ENCODE measurements at places on chromosomes 2 and 18.

- no peak for DNase-seq
These were observed 417.6 kb downstream of the LRRTM4 start for GRCh38 chr2:77104554-77104953.

GRCh38 chr2:226552571-226553285 lies 246.9 kb downstream of the IRS1 start:
- DNase-seq, result no peak

- no peak for DNase-seq
These were observed 543 bp upstream of the MARCHF4 start for GRCh38 chr2:216372761-216373291.

DNA sequence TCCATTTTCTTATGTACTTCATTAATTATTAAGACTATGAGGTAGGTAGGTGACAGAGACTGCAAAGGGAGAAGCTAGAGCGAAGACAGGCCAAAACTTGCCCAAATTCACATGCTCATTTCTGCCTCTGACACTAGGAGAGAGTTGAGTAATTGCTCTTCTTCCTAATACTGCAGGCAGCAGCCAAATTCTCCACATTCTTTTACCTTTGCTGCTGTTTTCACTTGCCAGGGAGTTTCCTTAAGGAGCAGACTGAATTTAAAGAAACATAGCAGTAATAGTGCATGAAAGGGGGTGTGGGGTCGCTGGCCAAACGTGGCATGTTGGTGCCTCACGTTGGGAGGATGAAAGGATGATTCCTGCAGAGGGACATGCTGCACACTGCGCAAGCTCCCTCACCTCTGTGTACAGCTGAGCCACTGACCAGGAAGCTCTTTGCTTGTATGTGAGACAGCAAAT lies 12.3 kb downstream of the CRIM1 start:
- DNase-seq, result no peak

- no peak for DNase-seq
These were observed 18.3 kb downstream of the FHL2 start for GRCh38 chr2:105380432-105381100.

DNA sequence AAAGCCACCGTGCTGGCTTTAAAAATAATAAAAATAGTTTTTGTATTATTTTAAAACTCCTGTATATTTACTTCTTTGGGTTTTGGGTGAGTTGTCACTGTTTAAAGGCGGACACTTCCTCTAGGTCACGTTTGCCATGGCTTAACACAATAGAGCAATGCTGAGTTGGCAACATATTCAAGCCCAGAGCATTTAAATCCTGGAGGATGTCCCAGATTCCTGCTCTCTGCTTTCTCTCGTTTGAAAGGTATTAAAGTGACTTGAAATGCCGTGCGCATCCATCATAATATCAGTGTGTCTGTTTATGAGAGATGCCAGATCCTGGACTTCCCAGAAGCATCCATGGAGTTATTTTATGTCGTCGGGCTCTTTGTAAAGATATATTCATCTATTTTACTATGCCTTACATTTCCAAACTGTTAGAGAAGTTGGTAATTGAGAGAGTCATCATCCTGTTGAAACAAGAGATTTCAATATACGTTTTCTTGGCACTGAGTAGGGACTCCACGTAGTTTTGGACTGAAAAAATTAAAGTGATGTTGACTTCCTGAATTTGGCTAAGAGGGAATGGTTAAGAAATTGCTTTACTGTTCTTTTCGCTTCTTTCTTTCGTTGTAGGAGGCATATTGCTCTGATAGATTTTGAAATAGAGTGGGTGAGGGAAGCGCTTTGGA lies 150.6 kb downstream of the ZNF236 start:
- no peak for DNase-seq

GRCh38 chr18:62280058-62280457 lies 45.1 kb upstream of the TNFRSF11A start:
- no peak for DNase-seq

- DNase-seq, result no peak
These were observed 16.9 kb downstream of the IMPA2 start for GRCh38 chr18:11998193-11998592.

- DNase-seq, result no peak
These were observed 22.0 kb downstream of the GALNT1 start for GRCh38 chr18:35603528-35603927.

DNA sequence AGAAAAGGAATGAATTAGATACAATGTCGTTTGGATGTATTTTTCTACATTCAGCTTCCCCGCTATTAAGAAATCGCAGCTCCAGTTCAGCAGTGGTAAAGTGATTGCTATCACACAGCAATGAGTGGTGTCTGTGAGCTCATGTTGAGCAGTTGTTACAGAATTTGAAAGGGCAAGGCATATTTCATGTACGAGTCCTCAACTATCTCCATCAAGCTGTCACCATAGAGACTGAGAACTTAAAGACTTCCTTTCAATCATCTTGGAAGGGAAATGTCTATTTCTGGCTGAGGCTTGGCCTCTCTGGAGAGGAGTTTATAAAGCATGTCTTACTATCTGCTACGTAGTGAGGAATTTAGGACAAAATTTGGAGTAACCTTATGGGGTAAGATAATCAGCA lies 24.4 kb upstream of the FAM117B start:
- no peak for DNase-seq

GRCh38 chr2:129936334-129936934 lies 43.0 kb upstream of the RAB6C start:
- DNase-seq, result peak; percentile 2

DNA sequence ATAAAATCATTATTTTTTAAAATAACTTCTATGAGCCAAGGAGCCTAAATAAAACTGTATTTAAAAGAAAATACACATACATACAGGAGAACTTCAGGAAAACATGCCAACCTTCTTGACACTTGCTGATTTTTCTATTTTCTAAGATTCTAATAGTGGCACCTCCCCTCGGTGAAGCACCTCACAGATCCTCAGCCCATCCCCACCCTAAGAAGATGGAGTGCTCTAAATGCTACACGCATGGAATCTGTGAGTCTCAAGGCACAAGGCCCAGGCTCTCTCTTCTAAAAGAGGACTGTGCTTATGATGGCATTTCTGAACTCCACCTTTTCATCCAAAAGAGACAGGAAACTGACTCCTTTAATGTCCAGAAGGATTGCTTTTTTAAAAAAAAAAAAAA lies 56.3 kb downstream of the RTTN start:
- DNase-seq, result no peak

DNA sequence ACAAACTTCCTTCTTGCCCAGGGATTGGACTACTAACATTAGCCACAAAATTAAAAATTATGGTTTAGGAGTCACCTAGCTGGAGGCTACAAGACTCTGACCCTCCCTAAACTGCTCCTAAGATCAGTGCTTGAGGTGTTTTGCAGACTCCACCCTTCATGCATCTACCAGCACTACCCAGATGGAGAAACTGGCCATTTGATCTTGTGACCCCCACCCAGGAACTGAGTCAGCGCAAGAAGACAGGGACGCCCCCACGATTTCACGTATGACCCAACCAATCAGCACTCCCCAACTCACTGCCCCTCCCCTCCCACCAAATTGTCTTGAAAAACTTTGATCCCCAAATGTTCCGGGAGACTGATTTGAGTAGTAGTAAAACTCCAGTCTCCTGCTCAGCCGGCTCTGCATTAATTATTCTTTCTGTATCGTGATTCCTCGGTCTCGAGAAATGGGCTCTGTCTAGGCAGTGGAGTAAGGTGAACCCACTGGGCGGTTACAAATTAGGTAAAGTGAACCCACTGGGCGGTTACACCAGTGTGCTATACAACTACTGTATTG lies 40.1 kb upstream of the CCDC88A start:
- no peak for DNase-seq

GRCh38 chr2:121947674-121948073 lies 192.2 kb downstream of the TSN start:
- DNase-seq, result no peak

DNA sequence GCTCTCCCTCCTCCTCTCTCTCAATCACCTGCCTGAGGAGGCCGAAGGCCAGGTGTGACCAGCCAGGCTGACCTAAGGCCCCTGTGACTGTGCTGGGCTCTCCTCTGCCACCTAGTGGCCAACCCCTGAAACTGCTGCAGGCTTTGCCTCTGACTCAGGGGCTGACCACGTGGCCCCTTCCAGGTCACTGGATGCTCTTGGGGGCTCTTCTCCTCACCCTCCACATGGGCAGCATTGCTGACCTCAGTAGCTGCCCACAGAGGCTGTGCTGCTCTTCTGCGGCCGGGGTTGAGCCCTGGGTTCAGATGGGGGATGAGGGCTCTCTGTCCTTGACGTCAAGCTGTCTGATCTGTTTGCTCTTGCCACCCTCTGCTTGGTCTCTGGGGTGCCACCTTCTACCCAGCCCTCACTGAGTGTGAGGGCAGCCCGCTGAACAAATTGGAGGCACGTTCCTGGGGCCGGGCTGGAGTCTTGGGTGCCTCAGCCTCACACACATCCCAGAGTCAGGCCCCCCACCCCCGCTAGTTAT lies 122.7 kb downstream of the TWIST2 start:
- DNase-seq, result peak; percentile 41

GRCh38 chr2:105853354-105854088 lies 108.8 kb downstream of the NCK2 start:
- DNase-seq, result no peak

DNA sequence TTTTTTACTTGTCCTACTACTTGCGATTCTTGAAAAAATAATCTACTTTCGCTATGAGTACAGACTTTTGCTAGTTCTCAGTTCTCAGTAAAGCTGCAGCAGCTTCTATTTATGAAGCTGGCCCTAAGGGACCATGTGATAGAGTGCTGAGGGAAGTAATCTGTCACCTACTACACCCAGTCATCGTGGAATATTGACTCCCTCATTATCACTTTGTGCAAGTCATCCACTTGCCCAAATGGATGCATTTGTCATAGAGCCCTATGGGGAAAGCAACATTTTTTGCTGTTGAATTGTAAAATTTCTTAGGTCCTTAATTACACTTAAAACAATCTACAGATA lies 1919.8 kb downstream of the SUCLG1 start:
- DNase-seq, result no peak

DNA sequence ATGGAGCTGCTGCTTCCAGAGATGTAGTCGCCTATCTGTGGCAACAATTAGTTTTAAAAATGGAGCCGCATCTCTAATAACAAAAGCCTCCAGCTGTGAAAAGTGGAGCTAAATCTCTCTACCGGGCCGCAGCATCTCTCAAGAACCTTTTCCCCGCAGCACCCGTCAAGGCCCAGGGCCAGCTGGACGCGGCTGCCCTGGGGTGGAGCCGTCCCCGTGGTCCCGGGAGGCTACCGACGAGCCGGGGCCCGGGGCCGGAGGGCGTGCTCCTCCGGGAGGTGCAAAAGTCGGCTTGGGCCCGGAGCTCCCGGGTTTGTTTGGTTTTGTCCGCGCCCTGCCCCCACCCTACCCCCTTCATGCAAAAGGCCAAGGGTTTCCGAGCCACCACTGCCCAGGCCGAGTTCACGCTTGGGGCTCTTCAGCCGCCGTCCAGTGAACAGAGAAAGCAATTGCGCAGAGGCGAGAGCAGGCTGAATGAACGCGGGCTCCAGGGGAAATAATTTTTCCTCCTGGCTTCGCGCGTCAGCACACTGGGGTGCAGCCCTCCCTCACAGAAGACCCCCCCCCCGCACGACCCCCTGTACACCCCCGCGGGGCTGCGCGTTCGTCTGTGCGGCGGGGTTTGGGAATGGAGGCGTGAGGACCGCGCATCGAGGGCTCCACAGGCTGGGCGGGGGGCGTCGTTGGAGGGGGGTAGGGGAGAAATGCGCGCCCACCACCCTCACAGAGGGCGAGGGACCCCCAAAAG lies 557 bp upstream of the GREB1L start:
- DNase-seq, result no peak

- DNase-seq, result no peak
These were observed 385.1 kb downstream of the STK39 start for GRCh38 chr2:167862296-167862695.

GRCh38 chr2:214607051-214607450 lies 196.2 kb downstream of the VWC2L start:
- no peak for DNase-seq

GRCh38 chr2:106115250-106115649 lies 78.9 kb downstream of the UXS1 start:
- no peak for DNase-seq

DNA sequence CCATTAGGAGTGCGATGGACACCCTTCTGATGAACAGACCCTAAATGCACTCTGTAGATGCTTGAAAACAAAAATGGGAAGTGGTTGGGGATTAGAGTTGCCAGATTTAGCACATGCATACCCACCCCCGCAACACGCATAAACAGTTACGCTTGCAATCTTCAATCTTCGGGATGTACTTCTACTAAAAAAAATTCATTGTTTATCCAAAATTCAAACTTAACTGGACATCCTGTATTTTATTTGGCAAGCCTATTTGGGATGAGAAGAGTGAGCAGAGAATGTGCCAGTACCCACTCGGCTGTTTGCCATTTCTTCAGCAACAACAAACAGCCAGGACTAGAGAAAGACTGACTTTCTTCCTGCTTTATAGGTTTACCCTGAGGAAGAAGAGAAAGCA lies 18.4 kb downstream of the KIAA2012 start:
- no peak for DNase-seq

GRCh38 chr2:136909777-136910176 lies 144.4 kb downstream of the THSD7B start:
- no peak for DNase-seq

DNA sequence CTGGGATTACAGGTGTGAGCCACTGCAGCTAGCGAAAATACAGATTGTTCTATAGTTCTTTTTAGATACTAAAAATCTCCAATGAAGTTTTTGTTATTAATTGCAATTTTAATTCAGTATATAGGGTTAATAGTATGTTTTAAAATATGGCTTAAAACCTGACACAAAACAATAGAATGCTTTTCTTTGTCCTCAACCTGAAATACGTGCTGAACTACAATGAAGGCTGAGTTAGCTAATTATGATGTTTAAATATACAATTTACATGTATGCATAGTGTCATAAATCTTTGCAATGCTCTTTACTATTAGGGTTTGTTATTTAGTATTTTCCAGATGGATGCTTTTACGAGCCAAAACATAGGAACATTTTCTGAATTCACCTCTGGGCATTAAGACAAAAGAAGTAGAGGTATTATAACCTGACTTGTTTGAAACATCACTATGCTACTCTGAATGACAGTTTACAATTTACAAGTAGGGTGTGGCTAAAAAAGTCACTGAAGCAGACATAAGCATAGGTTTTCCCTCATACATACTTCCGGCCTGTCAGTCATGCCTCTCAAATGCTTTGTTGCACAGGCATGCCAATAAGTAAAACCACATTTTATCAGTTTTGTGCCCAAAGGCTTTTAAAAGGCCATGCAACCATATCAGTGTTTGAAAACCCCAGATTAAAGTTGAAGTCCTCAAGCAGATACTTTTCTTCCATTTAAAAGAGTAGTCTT lies 168.3 kb downstream of the OTX1 start:
- no peak for DNase-seq

GRCh38 chr2:9053534-9053931 lies 50.0 kb upstream of the MBOAT2 start:
- DNase-seq, result no peak

Data from SHP77 (cell line).